Urinary bladder (tissue), 4 donors: ENCODE measurements at places on chromosomes 7 and 10. TPM values are rescaled to one million over a fixed set of nuclear protein-coding genes. Genes with fewer than 3 reads are reported as not detected.

DNA sequence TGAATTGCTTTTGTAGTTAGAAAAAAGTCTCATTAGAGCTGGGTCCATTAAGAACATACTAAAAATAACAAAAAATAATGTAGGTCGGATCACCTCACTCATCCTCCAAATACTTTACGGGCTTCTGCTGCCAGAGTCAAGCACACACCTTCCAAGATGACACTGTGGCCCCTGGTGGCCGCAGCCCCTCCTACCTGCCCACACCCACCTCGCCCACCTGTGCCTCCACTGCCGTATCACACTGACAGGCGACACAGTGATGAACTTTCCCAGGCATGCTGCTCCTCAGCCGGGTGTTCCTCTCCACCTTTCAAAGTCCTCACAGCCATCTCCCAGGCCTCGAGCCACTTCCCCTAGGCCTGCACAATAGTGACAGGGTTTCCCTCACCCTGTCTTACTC, 60.9 kb downstream of the STK17A start:
- no peak for DNase-seq

DNA sequence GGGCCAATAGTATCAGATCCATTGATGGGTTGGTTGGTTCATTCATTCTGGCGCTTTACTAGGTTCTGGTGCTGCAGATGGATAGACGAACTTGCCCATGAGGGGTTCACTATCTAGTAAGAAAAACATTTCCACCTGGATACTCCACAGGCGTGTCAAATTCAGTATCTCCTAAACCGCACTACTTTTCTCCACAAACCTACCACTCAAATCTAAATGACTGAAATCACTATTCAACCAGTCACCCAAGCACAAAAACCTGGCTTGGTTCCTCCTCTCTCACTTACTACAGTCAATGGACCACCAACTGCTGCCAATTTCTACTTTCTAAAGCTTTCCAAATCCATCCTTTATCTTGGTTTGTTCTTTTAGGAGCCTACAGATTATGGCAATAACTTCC, 572 bp downstream of the AGK start:
- no peak for DNase-seq

DNA sequence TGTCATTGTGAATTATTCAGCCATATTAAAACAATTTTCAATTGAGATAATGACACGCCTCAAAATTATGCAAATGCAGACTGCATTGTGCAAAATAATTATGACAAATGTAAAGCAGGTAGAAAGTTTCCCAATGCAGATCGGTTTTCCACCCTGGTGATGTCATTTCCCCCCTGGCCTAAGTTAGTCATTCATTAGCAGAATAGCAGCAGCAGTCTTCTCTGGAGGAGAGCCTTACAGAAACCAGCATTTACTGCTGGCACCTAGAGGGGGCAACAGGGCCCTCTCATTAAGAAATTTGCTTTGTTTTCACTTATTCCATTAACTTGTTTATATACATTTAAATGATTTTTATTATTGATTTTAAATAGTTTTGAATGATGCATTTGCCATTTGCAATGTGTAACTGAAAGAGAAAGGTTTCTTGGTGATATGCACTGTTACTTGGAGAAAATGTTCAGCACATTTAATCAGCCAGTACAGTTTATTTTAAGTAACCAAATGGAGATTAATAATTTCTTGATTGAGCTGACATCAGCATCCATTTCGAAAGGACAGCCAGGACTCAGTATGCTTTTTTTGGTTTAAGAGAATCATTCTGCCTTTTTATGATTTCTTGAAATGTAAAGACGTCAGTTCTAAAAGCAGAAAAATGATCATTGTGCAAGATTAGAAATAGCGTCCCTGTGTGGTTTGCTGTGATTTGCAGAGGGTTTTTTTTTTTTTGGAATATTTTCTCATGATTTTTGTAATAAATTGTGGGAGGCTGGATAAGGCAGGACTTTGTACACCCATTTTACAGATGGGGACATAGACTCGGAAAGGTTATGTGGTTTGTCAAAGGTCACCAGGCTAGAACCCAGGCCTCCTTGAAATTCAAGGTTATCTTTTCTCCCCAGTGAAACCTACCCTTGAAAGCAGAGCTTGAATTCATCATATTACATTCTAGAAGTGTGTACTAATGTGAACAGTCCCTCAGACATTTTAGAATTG, 3.5 kb downstream of the ARID5B start:
- DNase-seq: no peak

DNA sequence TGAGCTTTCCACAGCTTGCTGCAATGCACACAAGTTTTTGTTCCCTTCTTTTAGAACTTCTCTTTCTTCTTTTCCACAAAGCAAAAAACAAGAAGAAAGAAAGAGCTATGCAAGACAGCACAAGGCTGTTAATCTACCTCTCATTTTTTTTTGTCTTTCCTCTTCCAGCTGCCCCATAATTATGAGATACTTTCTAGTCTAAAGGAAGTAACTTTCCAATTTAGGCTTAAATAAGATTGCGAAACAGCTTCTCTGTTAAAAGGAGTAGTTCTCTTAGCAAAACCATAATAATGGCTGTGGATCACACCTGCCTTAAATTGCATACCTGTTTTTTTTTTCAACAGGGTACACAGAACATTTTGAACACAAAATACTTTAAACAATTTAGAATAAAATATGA, 56.0 kb downstream of the NDUFB2 start:
- no peak for DNase-seq

DNA sequence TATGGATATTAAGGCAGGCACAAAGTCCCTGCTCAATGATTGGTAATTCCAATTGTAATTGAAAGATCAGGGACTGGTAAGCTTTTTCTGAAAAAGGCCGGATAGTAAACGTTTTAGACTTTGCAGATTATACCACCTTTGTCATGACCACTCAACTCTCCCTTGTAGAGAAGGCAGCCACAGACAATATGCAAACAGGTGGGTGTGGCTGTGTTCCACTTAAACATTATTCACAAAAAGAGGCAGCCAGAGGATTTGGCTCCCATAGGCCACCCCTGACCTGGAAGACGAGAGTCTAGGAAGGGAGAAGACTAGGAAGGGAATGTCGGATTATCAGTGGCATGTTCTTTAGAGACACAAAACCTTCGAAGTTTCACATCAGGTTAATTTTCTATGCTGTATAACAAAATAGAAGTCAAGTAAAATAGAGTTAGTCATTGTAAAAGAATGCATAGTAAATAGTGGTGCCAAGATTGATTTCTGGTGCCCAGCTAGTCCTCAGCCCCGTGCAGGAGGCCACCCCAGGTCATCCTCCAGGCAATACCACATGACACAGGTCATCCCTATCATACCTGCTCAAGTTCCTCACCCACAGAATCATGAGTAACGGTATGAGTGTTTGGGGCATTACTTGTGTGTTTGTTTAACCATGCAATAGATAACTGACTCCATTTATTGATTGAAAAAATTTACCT, 193.8 kb downstream of the PLPP4 start:
- no peak for DNase-seq

GRCh38 chr10:49348593-49348992, 47.3 kb downstream of the DRGX start:
- no peak for DNase-seq

DNA sequence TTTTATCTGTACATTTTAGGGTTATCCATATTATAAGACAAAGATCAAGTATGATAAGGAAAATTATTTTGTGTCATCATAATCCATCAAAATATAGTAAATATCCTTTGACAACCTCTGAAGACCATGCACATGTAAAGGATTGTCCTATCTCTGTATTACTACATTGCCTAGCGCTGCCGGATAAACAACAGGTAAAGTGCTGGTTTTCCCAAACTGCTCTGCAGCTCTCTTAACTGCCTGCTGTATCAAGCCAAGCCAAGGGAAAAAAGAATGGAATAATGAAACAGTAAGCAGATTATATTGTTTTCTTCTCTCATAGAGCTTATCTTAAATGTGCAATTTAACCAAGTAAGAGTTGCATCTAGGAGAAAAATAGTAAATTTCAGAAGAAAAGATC, 70.8 kb downstream of the PTF1A start:
- DNase-seq: no peak

DNA sequence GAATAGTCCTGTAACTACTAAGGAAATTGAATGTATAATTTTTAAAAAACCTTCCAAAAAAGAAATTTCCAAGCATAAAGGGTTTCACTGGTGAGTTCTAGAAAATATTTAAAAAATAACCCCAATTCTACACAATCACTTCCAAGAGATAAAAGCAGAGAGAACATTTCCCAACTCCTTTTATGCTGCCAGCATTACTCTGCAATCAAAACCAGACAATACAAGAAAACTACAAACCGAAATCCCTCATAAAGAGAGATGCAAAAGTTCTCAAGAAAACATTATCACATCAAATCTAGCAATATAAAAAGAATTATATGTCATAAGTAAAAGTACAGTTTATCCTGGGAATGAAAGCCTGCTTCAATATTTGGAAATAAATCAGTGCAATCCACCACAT, 84.8 kb downstream of the OAT start:
- DNase-seq: no peak

GRCh38 chr7:86747698-86748097, 104.0 kb downstream of the GRM3 start:
- no peak for DNase-seq

DNA sequence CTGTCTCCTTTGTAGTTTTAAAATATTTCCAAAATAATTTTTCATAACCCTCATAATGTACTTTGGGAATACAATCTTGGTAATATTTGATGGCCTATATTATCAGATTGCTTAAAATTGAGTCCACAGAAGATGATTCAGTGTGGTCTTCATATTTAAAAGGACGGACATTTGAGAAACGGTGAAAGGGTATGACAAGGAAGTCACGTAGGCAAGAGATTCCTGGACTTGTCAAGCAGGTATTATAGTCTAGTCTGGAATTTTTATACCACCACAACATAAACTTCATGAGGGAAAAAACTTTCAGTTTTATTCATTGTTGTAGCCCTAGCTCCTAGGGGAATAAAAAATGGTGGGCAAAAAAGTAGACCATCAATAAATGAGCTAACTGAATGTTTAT, 82.3 kb downstream of the KMT2E start:
- peak; percentile 45 for DNase-seq

GRCh38 chr10:132066186-132066585, 440 bp downstream of the JAKMIP3 start:
- DNase-seq: no peak

The NRCAM gene
- total RNA-seq: 9.7 TPM

The TLX1 gene
- total RNA-seq: not detected

The GIMAP2 gene
- 18.8 TPM for total RNA-seq

The NEUROG3 gene
- total RNA-seq: not detected

The C10orf95 gene
- not detected for total RNA-seq

The EMX2 gene
- 0.95 TPM for total RNA-seq

The SPDYE11 gene
- total RNA-seq: not detected

The ZNF239 gene
- 8.1 TPM for total RNA-seq

The FAM25C gene
- total RNA-seq: not detected

The TAS2R41 gene
- not detected for total RNA-seq
